ENCODE measurements at places on chromosomes 2 and 18.

DNA sequence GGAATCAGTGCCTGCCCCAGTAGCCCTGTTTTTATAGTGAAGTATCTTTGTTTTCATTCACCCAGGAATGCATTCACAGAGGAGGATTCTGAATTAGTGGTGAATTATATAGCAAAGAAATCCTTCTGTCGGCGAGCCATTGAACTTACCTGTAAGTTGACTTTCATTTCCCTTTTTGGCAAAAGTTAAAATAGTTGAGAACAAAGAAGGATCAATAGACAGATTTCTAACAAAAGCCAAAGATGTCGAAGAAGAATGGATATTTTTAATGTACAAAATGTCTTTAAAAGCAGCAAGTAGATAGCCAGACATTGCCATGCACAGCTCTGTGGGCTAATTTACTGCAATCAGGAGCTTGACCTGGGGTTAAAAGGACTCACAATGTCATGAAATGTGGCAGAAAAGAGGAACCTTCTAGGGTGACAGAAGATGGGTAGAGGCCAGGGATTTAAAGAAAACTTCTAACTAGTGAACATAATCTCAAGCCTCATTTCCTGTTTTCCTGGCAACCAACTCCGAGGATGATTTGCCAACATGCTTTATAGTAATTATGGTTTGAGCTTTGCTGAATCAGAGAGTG lies 53.8 kb upstream of the TMEM87B start:
- no peak for DNase-seq

DNA sequence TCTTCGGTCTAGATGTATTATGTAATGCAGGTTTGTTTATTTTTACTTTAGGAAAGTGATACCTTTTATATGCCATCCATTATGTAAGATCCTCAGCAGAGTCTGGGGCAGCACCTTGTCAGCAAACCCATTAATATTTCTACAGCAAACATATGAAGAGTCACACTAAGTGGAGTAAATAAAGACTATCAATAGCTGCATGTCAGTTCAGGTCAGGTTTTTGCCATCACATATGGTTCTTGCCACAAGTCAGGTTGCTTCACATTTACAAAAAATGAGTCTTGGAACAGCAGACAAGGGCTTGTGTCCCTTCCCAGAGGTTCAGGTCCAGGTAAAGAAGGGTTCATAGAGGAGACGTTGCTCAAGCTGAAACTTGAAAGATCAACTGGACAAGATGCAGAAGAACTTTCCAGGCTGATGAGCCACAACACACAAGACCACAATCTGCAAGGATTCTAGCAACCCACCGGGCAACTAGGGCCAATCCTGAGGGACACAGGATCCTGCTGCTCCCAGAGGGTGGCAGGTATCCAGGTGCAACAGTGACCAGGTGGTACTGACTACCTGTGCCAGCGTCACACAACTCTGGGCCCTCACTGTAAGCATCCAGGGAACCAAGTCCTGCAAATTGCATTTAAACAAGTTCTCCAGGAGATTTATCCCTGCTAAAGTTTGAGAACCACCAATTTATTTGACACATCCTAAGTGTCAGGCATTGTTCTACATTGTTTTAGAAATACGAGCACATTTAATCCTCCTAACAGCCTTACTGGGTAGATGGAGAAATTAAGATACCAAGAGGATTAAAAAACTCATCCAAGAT lies 215.8 kb downstream of the ALPK2 start:
- no peak for DNase-seq

GRCh38 chr18:23277399-23277798 lies 142.1 kb downstream of the CABLES1 start:
- DNase-seq: no peak

- DNase-seq: no peak
Measured at GRCh38 chr2:191006997-191007783, 6.8 kb downstream of the STAT1 start.

DNA sequence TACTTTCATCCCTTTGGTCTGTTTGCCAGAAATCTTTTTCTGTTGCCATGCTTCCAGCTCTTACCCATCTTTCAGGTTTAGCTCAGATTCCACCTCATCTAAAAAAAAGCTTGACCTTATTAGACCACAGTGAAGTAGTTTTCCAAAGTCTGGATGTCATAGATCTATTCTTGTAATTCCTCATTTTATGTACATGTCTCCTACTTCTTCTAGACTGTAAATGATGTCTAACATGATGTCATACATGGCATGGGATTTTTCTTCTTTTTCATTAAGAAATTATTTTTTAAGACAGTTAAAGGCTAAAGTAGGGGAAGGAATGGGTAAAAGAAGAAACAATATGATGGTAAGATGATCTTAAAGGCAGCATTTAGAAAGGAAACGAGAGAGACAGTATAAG lies 11.3 kb downstream of the GLS start:
- DNase-seq: no peak

- DNase-seq: no peak
Measured at GRCh38 chr2:238689871-238690389, 158.0 kb upstream of the TWIST2 start.

DNA sequence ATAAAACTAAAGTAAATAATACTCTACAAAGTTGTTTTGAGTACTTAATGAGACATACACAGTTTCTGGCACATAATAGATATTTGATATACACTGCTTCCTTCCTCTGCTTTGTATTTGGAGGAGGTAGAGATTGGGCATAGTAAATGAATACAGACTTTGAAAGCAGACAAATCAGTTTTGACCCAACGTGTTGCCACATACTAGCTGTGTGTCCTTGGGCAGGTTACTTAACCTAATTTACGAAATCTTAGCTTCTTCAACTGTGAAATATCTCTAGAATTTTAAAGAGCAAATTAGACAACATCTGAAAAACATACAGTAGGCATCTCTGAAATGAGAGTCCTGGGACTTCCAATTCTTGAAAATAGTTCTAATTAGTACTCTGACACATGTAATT lies 425.4 kb downstream of the TGIF1 start:
- no peak for DNase-seq

DNA sequence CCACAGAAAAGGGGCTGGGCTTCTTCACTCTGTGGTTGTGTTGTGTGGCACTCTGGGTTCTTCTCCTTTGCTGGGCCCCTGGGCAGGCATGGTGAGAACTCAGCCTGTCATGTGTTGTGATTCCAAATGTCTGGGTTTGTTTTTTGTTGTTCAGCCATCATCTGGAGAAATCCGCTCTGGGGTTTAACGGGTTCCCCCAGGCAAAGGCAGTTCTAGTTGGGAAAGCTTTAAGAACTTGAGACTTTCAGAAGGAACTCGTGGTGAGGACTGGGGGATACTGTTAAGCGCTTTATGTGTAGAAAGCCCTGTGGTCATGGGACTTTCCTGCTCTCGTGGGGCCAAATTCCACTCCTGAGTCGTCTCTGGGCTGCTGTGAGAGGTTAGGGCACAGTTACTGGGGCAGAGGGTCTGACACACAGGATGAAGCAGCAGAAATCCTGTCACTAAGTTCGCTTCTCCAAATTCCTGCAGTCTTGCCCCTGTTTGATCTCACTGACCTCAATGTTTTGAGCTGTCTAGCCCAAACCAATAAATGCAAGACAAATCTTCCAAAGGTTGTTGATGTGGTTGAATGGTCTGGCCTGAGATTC lies 87.7 kb downstream of the RAPGEF4 start:
- no peak for DNase-seq

- no peak for DNase-seq
Measured at GRCh38 chr18:318791-319291, 51.0 kb upstream of the THOC1 start.

DNA sequence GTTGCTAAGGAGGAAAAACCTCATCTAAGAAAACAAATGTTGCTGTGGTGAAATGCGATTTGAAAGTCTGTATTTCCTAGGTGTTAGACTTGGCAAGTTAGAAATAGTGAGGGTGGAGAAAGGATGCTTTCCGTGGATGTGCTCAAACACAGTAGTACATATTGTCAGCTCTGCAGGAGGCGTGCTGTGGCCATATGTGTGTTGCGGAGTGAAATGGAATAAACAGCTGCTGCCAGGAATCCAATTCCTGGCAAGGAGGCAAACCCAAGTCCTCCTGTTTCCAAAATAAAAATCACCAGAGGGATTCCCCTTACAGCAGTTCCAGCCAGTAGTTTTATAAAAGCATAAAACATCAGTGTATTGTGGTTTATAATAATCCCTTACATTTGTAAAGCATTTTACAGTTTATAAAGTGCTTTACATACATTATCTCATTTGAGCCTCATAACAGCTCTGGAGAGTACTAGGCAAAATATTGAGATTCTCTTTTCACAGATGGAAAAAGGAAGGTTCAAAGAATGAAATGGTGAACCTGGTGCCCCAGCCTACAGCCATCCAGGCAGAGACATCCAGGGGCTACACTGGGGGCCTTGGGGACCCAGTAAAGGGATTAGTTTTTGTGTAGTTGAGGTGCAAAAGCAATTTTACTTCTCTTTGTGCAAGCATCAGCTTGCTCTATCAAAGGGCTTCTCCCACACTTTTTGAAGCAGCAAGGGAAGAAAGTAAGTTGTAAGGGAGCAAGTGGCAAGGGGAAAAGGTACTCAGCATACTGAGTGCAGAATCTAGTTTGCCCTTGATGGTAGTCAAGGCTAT lies 206.0 kb downstream of the AGPS start:
- DNase-seq: no peak

DNA sequence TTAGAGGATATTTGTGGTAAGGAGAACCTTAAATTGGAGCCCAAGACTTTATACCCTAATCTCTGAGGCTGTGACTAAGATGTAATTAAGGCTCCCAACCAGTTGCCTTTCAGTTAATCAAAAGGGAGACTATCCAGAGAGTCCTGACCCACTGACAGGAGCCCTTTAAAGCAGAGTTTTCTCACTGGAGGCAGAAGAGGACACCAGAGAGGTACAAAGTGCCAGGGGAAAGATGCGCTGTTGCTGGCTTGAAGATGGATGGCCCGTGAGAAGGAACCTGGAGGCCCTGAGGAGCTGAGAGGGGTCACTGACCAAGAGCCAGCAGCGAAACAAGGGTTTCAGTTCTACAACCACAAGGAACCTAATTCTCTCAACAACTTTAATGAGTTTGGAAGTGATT lies 137.3 kb downstream of the TMEM131 start:
- no peak for DNase-seq

DNA sequence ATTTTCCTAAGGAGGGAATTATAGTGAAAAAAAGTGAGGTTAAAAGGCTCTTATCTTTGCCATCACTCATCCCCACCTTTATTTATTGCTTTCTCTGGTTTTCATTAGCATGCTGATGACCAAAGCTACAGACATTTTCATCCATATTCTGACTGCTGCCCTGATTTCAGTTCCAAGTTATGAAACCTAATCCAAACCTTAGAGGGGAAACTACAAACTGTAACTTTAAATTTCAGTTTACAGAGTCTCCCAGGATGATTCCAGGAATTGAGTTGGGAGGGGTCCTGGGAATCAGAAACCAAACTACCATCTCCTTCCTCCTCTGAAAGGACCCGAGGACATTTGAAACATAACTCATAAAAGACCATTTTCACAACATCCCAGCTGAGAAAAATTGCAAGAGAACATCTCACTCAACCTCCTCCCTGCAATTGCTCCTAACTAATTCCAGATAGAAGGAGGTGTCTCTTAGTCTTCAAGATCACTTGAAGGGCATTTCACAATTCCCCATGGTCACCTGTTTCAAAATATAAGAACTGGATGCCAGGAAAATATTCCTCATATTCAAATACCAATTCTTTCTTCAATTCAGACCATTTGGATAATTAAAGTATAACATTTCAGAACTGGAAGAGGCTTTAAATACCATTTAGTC lies 520.6 kb downstream of the TNS1 start:
- DNase-seq: no peak

DNA sequence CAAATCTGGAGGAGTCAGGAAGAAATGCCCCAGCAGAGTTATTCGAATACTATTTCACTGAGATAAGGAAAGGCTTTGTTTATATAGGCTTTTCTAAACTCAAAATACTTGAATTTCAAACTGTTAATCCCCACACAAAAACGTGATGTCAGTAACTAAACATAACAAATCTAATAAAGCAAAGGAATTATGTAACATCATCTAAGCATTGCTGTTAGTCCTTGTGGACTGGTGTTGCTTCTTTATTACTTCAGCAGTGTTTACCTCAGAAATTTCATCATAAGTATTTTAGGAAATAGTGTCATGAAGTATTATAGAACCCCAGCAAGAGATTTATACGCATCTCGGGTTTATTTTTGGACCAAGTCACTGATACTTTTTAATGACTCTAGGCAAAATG lies 19.7 kb upstream of the SANBR start:
- no peak for DNase-seq

DNA sequence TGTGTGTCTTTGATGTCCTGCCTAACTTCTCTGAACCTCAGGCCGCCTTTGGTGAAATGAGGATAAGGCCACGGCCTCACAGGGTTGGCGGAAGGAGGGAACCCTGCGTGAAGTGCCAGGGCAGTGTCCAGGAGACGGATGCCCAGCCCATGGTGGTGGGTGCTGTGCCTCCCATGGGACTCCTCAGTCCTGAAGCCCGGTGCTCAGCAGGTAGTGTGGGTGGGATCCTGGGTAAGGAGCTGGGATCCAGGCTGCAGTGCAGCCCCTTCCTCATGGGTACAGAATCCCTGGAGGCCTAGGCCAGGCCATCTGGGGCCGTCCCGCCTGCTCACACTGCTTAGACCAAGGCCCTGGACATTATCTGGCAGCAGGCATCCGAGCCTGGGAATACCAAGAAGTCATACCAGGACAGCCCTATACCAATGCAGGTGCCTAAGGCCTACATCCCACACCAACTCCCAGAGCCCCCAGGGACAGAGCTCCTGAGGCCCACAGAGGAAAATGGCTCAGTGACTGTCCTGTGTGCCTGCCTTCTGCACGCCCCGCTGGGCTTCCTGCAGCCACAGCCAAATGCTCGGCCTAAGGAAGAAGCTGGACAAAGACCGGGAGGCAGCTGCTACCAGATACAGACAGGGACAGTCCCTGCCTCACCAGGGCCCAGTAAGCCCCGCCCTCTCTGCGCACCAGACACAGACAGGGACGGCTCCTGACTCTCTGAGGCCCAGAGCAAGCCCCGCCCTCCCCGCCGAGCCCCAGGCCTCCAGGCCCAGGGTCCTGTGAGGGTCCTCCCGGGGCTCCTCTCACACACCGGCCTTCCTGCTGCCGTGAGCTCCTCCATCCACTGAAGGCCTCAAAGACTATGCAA lies 78.0 kb downstream of the NDUFA10 start:
- DNase-seq: no peak

GRCh38 chr2:20638646-20639430 lies 12.1 kb downstream of the HS1BP3 start:
- DNase-seq: no peak

DNA sequence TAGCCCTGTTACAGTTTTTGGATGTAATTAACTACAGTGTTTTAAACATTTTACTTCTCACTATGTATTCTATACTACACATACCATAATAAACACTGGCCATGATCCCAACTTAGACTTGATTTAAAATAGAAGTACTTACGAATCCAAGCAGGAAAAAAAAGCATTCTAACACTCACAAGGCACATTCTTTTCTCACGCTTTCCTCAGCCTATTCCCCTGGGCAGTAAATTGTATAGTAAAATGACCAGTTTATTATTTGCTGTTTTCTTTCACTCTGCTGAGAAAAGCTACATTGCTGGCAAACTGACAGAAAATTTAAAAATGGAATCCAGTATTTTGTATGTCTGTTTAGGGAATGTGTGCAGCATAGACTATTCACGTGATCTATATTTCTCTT lies 2.8 kb upstream of the TANC1 start:
- no peak for DNase-seq

GRCh38 chr2:100197631-100198153 lies 55.3 kb upstream of the AFF3 start:
- no peak for DNase-seq
